CD4-positive, alpha-beta T cell treated with Interleukin-1 beta for 1 hour (primary cell): ENCODE measurements at places on chromosomes 4 and X.

- DNase-seq = no peak
Observed at GRCh38 chrX:129724754-129725153, 14.0 kb upstream of the XPNPEP2 start.

DNA sequence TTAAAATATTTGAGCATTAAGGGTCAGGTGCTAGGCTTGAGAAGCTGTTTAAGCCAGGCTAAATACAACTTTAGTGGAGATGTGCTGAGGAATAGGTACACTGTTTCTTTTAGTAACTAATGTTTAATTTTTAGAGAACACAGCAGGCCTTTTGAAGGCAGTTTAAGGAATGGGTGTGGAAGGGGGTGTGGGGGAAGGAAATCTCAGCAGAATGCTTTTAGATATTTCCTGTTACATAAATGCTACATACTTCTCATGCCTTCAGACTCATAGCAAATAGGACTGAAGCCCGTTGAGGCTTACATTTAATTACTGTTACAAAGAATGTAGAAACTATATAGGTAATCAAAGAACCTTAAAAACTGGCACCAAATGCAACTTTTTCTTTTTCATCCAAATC is 66.3 kb downstream of the WWC2 start:
- DNase-seq = no peak

GRCh38 chrX:39818750-39819149 is 279.0 kb downstream of the BCOR start:
- DNase-seq = no peak

GRCh38 chr4:153242839-153243324 is 38.6 kb downstream of the TRIM2 start:
- DNase-seq = no peak

DNA sequence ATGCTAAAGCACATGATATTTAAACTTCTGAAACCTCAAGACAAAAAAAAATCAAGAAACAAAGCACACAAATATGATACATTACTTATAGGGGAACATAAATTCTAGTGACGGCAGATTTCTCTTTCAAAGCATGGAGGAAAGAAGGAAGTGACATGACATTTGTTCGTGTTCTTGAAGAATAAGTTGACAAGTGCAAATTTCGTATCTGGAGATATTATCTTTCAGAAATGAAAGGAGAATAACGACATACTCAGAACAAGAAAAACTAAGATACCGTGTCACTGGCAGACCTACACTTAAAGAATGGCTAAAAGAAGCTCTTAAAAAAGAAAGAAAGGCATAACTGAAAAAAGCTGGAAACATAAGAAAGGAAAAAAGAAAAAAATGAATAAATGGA is 16.6 kb downstream of the CENPVL2 start:
- DNase-seq = no peak

DNA sequence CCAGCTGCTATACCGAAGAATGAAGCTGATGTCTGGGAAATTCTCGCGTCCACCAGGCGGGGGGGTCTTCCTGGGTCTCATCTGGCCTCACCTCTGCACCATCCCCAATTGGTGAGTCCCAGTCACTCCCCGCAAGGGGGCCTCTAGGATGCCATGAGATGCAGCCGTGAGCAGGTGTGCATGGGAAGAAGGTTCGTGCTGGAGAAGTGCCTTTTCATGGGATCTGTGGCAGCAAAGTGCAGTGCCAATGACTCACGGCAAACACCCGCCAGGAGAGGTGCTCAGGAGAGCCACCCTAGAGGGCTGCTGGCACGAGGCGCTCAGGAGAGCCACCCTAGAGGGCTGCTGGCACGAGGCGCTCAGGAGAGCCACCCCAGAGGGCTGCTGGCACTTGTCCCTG is 55.1 kb downstream of the CPZ start:
- no peak for DNase-seq
